ENCODE measurements at places on chromosomes 6 and 20.

- no peak for DNase-seq
Observed at GRCh38 chr6:28277746-28278145, 3.6 kb upstream of the PGBD1 start.

DNA sequence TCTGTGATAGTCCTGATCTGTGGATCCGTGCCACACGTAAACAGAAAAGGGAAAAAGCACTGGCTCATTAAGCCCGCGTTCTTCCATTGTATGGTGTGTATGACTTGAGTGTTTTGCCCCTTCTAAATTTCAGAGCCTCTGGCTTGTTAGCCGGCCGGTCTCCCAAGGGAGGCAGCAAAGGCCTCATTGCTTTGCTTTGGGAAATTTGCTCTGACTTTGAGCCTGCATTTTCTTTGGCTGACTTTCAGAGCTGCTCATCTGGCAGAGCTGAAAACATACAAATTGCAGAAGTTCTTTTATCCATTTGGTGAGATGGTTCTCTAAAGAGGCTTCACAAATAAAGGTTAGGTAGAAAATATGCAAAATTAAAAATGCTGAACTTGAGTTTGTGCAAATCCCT, 123.0 kb downstream of the UTRN start:
- DNase-seq, result no peak

GRCh38 chr6:44120692-44121443, 6.4 kb downstream of the MRPL14 start:
- DNase-seq, result no peak

- peak; percentile 73 for DNase-seq
Observed at GRCh38 chr20:49750611-49751396, 37.1 kb upstream of the B4GALT5 start.

GRCh38 chr20:19937218-19937617, 79.9 kb upstream of the NAA20 start:
- peak; percentile 68 for DNase-seq

DNA sequence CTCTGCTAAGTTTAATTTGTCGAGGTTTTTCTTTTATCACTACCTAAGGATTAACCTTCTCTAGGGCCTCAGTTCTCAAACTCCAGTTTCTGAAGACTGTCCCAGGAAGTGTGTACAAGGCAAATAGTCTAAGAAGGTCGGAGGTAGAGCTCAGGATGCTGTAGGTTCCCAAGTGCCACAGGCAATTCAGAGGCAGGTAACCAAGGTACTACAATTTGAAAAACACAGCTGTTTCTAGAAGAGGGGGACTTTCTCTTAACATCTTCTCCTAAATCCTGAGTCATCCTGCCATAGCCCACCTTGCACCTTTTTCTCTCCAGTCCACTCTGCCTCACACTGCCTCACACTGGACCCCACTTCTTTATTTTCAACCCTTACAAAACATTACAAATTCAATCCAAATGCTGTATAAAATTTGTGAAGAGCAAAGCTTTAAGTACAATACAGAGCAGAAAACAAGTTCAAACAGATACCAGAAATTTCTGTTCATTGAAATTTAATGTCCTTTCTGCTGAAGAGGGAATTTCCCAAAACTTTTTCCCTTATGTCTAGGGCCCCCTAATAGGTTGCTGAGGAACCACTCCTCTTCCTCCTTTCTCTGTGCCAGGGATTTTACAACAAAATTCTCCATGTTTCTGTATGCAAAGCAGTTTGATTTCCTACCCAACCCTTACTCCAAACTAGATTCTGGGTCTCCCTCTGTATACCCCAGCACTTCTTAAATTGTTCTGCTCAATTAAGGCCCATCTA, 43.0 kb downstream of the FRK start:
- DNase-seq, result peak; percentile 42

GRCh38 chr20:58776109-58776508, 74.6 kb downstream of the GNAS-AS1 start:
- DNase-seq, result no peak

DNA sequence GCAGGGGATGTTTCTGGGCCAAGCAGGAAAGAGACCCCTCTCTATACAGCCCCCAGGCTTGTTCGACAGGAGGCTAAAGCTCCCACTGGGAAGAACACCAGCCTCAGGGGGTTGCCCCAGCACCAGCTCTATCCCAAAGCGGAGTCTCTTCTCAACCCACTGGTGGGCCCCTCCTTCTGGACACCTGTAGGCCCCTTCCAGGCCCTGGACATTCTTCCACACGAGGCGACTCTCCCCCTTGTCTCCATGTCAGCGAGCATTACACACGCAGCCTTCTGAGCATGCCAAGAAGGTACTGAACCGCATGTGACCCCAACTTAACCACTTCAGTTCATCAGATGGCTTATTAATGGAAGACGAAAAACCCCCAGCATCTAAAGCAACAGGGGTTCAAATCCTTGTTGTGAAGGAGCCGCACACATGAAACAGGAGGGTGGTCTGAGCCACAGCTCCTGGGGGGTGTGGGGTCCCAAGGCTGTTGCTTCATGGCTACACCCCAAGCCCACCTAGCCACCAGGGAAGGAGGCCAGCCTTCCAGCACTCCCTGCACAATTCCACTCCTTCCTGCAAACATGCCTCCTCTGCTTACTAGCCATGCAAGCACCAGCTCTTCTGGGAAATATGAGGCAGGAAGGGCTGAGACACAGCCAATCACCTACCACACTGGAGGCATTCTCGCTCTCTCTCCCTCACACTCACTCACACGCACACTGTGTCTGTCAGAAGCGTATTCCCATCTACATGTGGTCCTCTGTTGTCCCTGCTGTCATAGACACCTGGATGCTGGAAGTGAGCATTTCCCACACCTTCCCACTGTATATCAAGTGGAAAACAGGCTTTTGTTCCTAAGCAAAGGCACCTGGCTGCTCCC, 104.5 kb downstream of the NOL4L start:
- no peak for DNase-seq

DNA sequence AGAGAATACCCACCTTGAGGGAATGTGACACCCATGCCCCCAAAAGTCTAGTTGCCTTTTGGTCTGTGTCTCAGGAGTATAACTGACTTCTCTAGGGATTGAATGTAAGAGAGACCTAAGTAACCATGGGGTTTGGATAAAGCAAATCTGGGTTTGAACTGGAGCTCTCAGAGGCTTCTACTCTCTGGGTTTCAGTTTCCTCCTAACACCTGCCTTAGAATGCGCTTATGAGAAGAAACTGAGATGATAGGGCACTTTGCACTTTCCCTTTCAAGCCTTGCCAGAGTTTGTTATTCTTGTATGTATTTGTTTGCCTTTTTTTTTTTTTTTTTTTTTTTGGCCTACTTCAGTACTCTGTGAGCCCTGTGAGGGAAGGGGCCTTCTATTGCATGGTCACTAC, 19.4 kb downstream of the SDHAF4 start:
- DNase-seq, result no peak

- no peak for DNase-seq
Observed at GRCh38 chr20:48319943-48320584, 507.7 kb downstream of the PREX1 start.

GRCh38 chr6:51626391-51626790, 461.0 kb downstream of the PKHD1 start:
- DNase-seq, result no peak

- DNase-seq, result no peak
Observed at GRCh38 chr6:54179152-54179551, 67.9 kb downstream of the MLIP start.

DNA sequence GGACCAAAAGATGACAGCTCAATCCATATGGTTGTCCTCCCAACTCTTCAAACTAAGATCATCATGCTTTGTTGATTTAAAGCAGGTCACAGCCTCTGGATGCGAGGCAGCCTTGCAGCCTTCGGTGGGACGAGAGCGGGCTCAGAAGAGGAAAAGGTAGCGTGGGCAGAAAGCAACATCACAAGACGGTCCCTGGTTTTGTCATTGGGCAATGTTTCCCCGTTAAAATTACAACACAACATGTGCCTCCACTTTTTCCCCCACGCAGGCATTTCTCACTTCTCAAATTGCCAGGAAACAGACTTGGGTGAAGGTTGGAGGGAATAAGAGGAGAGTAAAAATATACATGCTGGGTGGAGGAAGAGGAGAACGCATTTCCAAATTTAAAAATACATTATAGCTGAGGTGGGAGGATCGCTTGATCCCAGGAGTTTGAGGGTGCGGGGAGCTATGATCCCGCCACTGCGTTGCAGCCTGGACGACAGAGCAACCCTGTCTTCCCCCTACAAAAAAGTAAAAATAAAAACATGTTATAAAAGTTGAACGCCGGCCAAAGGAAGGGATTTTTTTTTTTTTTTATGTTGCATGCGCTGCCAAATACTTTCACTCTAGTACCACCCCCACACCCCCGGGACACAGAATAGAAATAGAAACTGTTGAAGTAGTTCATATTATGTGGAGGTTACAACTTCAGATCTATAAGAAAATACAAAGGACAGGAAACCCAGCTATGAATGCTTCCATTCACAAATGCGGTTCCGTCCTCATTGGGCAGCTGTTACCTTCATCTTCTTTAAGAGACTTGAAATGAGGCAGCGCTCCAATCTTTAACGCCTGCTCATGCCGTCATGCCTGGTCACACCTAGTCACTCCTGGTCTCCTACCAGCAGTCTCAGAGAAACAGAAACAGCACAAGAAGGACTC, 13.9 kb upstream of the NAA20 start:
- peak; percentile 93 for DNase-seq

GRCh38 chr6:87102151-87102621, 7.3 kb upstream of the CGA start:
- no peak for DNase-seq

- DNase-seq, result no peak
Observed at GRCh38 chr6:48116699-48117645, 6.0 kb upstream of the PTCHD4 start.

DNA sequence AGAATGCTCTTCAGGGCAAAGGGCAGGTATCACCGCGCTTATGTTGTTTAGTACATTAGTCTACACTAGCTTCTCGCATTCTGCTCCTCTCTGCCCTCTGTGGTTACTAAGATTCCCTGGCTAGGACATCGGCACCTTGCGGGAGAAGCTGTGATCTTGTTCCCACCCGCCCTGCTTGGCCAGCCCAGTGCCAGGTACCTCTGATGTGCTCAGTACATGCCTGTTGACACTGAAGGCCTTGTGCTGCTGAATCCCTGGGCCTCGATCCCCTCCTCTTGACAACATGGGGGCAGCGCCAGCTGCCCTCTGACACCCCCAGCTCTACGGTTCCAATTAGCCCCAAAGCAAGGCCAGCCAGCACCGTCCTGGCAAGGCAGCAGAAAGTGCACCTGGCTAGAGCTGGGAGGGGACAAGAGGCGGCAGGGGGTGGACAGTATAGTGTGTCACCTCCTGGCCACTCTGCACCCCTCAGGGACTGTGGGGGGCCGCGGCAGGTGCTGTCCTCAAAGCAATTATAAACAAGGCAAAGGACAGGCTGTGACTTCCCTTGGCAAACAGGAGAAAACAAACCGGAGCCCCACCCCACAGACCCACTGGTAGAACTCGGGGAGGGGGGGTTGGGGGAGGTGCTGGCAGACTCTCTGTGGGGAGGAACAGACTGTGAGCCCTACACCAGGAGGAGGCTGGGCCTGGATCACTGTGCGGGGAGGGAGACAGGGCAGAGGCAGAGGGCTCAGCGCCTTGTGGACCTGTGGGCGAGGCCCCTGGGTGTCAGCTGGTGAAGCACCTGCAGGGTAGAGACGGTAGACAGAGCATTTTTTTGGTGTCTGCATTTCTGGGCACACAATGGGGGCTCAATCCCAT, 7.1 kb downstream of the TFEB start:
- DNase-seq, result no peak

DNA sequence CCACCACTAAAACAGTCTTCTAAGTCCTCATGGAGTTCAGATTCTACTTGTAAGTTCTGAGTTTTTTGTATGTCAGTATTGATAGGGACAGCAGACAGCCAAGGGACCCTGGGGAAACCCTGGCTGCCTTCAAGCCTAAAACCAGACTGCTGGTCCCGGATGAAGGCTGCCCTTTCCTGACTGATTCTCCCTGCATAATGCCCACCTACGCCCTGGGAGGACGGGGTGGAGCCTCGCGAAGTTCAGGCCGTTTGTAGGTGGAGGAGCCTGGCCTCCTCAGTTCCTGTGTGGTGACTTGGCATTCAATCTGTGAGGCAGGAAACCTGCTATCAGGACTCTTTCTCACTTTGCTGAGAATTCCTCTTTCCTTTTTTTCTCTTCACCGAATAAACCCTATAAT, 120.3 kb upstream of the LGSN start:
- DNase-seq, result no peak

- no peak for DNase-seq
Observed at GRCh38 chr6:160972111-160972510, 19.5 kb upstream of the MAP3K4 start.

- no peak for DNase-seq
Observed at GRCh38 chr6:131213501-131213990, 78.3 kb downstream of the AKAP7 start.

GRCh38 chr6:38676236-38676973, 26.5 kb downstream of the GLO1 start:
- no peak for DNase-seq

GRCh38 chr6:62894114-62894513, 317.2 kb upstream of the FKBP1C start:
- no peak for DNase-seq

GRCh38 chr6:112018619-112019416, 35.1 kb upstream of the CCN6 start:
- no peak for DNase-seq

DNA sequence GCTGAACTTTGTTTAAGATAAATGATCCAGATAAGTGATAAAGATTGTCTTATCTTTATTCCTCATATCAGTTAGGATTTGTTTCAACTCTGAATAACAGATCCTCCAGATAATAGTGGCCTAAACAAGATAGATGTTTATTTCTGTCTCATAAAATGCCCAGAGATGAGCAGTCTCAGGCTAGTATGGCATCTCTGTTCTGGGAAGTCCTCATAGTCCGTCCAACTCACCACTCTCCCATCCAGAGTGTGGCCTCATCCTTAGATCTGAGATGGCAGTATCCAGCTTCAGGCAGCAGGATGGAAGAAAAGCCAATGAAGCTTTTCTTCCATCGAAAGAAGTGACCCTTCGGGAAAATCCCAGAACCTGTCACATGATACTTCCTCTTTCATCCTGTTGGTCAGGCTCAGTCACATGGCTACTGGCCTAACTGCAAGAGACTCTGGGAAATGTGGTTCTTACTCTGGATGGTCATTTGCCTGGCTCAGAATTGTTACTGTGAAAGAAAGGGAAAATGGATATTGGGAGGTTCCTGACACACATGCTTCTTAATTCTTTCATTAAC, 29.4 kb upstream of the TAGAP start:
- DNase-seq, result peak; percentile 50
